ENCODE measurements at places on chromosomes 3 and 15.
A peak's percentile ranks its signal among the peaks of the same experiment; 100 is the strongest.

DNA sequence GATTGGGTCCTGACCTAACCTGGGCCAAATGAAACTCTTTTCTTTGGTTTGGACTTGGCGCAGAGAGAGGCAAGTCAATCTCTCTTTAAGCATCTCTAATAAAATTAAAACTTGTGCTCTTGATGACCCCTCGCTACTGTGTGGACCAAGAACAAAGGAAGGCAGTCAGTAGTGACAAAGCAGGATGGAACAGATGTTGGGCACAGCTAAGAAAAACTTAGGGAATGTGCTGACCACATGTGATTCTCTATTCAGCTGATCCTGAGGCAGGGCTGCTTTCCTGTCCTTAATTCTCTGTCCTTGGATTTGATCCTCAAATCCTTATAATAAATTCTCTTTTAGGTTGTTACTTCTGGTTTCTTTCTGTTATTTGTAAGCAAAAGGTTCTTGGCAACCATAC is 259.9 kb downstream of the ZIC1 start:
- no peak for DNase-seq

GRCh38 chr3:16834753-16835152 is 50.0 kb upstream of the PLCL2 start:
- DNase-seq = no peak

DNA sequence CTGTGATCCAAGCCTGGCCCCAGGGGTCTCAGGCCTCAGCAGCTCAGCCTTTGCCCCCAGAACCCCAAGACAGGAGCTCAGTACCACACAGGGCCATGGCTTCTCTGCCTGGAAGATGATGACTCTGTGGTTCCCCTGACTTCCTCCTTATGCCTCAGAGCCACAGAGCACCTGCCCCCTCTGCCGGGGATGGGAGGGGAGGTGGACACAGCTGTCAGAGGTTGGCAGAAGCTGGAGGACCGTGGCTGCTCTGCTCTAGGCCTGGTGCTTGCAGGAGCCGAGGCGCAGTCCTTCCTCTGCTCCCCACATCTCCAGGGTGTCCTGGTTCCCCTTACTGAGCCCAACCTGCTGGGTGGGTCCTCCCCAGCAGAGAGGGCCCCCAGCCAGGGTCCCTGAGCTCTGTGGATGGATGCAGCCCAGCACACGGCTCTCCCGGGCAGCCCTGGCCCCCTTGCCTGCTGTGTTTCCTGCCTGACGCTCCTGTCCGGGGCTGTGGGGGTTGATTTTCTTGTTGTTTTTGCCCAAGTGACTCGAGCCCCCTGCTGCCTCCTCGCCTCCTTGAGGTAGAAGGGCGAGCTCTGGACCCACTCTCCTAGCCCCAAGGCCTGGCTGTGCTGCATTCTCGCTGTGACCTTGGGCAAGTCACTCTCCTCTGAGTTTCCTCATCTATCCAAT is 36.6 kb downstream of the PSTPIP1 start:
- DNase-seq = peak; percentile 41

DNA sequence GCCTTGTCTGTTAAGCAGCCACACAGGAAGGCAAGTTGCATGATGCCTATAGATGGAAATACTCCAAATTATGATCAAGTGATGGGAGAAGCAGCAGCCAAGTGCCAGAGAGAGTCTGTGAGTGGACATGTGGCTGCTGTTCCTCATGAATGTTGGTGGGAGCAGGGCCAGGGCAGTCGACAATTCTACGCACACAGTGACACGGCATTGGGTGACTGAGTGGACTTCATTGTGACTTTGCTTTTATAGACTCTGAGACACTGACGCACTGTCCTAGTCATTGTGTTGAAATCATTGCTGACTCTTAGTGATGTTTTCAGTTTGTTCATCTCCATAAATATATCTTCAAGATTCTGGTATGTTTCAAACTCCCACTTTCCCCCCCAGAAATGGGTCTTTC is 246.3 kb upstream of the SEMA6D start:
- no peak for DNase-seq

GRCh38 chr3:45701172-45701867 is 12.1 kb downstream of the SACM1L start:
- DNase-seq = no peak

DNA sequence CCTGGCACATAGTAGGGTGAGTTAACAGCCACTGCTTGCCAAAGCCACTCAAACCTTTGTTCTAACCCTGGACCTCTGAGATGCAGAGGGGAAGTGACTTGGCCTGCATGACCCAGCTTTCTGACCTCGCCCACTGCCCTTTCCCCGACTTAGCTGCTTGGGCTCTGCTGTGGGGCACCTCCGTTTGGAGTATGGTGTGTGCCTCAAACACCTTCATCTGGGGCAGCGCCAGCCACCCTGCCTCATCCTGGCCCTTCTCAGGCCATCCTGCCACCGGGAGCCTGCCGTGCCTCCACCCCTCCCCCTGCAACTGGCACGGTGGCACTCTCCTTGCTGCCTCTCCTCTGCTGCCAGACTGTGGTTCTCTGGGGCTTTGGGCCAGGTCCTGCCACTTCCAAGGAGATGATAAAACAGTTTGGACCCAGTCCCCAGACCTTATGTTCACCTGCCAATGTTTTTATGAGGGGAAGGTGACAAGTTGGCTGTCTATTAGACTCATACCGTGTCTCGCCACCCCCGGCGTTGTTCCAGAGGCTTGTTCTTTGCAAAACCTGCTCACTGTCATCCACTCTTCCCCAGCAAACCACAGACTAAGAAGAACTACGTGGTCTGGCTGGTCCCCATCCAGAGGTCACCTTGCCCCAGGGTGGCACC is 32.2 kb downstream of the SLC6A6 start:
- no peak for DNase-seq

DNA sequence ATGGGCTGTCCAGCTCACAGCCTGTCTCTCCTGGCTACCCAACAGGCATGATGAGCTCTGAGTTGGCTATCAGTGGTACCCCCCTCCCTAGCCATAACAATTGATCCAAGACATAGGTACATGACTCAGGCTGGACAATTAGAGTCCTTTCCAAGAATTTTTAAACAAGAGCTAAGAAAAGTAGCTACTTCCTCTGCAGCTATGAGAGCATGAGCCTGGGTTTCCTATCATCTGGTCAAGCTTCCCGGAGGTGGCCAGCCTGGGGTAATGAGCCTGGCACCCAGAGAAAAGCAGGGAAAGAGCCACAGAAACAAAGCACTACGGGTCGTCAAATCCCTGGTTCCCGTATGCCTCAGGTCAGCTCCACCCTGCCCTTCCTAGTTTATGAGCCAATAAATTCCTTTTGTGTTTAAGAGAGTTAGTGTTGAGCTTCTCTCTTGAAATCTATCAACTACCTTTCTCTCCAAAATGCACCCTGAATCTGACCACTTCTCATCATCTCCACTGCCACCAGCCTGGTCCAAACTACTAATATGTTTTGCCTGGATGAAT is 2.3 kb upstream of the SLC51B start:
- DNase-seq = no peak

GRCh38 chr3:66938338-66938963 is 59.7 kb upstream of the KBTBD8 start:
- peak; percentile 7 for DNase-seq

DNA sequence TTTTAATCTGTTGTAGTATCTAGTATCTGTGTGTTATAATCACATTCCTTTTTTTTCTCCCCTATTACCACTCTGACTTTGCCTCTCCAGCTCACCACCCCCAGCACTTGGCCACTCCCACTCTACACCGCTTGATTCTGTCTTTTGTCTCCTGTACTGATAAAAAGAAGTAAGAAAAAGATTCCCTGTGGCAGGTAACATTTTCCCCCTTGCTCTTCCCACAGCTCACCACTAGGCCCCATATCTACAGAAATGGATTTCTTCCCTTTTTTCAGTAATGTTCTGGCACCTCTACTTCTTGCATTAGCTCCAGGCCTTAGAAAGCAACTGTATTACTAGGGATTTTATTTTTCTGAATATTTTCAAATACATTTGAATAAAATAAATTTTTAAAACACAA is 25.6 kb downstream of the KCNH8 start:
- DNase-seq = no peak

DNA sequence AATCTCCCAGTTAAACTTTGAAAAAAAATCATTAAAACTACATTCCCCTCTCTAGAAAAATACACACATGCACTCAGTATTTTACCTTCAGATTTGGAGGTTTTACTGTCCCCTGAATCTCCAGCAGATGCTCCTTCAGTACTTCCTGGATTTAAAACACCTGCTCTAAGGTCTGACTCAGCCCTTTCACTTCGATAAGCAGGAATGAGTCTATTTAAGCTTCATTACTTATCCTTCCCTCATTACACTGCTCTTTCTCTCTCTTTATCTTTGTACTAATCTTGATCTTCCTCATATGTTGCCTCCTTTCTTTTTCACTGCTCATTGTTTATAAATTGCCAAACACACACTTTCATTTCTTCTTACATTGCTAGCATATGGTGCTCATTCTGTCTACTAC is 443.9 kb downstream of the DIPK2A start:
- no peak for DNase-seq

DNA sequence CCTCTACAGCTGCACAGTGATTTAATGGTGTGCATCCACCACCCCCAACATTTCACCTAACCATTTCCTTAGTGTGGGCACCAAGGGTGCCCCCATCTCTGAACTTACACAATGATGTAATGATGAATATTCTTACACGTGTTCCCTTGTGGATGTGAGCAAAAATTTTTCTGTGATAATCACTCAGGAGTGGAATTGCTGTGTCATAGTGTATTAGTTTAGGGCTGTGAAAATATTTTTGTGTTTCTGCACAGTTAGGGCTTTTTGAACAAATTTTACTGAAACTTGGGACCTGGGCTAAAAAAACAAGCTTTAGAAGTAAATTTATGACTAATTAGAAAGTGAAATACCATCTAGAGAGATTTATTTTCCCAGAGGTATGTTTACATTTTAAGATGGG is 134.5 kb upstream of the CCNL1 start:
- DNase-seq = no peak
